ENCODE measurements at places on chromosomes 6 and 20.

DNA sequence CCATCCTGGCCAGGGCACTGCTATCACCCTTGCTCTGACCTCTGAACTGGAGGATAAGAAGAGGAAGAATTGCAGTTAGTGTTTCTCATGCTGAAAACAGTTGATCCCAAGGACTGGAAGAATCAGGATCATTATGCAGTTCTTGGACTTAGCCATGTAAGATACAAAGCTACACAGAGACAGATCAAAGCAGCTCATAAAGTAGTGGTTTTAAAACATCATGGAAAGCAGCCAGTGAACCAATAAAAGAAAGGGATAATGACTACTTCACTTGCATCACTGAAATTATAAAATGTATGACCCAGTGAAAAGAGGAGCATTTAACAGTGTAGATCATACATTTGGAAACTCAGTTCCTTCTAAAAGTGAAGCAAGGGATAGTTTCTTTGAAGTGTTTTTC lies 47.7 kb downstream of the DNAH8 start:
- DNase-seq = no peak

DNA sequence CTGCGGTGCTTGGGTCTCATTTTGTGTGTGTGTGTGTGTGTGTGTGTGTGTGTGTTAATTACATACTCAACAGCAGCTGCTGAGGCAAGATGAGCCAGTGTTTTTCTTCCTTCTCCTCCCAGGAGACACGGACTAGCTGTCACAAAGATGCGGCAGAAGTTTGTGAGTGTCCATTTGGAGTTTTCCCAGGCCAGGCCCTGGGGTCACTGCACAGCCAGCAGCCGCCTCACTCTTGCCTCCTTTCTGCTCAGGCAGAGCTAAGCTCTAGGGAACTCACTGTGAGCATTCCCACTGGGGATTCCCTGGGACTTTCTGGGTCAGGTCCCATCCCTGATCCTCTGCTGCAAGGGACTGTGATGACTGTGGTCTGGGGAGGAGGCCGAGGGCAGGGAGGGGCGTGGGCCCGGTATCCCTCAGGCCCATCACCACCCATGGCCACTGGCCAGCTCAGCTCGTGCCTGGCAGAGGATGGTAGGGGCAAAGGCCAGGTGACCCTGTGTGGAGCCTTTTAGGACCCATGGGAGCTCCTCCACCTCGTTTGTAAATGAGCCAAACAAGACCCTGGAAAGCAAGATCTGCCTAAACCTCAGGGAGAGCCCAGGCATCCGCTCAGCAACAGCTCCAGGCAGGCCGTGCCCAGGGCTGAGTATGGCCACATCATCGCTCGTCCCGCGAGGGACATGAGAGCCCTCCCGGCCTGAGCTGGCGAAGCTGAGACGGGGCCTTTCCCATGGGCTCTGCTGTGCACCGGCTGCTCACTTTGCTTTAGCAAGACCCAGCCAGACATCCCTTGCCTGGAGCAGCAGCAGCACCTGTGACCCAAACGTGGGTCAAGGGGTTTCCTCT lies 102.0 kb downstream of the PSMB1 start:
- no peak for DNase-seq

DNA sequence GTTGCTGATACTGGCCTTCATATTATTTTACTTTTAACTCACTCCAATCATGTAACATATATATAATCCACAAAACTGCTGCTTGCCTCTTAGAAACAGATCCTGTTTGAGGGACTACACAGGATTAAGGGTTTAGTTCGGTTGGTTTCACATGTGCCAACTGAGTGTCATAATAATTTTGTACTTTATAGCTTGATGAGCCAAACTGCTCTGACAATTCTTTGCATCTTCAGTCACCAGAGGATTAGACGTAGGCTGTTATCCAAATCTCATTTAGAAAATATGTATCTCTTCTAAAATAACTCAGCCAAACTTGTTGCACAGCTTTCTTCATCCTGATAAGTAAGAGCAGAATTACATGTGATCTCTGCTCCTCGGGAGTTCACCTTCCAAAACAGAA lies 643.6 kb upstream of the PTCHD4 start:
- DNase-seq = no peak

DNA sequence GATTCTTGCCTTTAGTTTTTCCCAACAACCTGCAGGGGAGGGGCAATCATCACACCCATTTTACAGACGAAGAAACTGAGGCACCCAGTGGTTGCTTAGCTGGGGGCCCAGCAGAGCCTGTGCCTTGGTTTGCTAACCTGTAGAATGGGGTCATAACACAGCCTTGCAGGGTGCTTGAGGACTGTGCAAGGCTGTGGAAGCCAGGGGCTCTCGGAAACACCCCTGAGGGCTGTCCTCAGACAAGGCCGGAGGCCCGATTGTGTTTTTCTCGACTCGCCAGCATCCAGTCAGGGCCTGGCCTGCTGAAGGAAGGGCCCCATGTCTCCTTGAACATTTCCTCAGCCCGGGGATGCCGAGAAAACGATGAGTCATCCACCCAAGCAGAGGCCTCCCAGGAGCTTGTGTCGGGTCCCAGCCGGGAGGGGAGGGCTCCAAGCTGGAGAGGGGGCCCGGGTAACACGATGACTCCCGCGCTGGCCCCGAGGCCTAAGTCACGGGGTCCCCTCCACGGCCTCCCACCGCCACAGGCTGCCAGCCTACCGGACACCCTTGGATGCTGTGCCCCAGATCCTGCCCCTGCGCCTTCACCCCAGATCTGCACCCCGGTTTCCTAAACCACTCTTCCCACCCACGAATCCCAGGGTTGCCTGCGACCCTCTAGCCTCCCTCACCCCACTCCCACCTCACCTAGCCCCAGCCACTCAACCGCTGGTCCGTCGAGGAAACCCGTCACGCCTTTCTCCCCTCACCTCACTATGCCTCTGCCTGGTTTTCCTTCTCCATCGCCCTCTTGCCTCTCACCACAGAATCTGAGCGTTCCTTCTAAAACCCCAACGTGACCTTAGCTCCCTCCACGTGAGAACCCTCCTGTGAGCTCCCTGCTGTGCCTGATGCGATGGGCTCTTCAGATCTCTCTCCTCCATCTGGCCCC lies 10.6 kb downstream of the NOL4L start:
- no peak for DNase-seq

GRCh38 chr20:59676851-59677182 lies 72.5 kb downstream of the PHACTR3 start:
- no peak for DNase-seq

DNA sequence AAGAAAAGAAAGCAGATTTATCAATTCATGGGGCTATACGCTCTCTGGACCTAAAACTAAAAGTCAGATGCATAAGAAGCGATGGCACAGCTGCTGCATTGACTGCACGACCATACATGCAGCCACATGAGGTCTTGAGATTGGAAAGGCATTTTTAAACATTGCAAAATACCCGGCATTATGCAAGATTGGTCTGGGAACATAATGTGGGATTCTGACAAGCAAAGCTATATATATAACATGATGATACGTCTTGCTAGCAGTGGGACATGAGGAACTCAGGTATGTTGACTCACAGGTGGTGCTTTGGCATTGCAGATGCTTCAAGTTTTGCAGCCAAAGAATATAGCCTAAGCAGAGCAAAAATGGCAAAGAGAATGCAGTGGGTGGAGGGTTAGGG lies 55.1 kb downstream of the SAMD3 start:
- DNase-seq = no peak

DNA sequence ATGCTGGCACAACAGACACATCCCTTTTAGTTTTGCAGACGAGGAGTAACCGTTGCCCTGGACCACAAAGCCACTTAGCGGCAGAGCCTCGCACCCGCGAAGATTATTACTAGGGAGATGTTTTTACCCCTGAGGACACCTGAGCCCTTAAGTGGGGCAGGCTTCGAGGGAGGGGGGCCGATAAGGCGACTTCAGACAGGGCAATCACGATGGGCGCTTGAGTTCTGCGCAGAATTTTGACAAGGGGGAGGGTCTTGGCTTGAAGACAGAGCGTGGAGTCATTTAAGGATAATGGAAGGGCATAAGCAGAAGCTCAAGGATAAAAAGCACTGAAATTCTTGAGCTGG lies 650 bp upstream of the TTK start:
- DNase-seq = peak; percentile 9

DNA sequence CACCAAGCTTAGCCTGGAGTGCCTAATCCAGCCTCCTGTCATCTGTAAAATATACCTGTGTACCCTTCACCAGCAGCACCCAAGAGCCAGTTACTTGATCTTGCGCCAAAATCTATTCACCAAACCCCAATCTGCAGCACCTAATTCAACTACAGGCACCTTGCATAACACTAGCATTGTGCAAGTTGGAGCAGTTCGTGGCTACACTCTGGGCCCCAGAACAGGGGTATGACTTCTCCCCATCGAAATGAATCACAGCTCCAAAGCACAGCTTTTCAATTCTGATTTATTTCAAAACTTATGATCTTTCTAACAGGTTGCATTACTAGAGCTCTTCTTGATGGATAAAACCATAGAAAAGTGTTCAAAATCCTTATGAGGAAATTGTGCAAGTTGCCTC lies 100.4 kb upstream of the TCF21 start:
- no peak for DNase-seq

DNA sequence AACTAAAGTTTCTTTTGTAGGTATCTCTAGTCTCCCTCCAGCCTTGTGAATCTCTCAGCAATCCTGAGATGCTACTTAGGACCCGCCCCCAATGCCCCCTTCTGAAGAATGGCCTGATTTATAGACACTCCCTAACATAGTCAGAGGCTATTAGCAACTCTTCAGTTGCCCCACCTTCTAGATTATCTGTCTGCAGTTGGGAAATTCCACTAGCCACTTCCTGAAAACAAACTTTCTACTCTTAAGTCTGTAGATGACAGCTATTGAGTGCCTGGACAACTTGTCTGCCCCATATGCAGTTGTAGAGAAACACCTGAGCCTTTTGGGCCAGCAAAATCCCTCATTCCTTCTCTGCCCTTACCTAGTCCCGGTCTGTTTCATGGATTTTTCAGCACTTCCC lies 188.2 kb upstream of the PREP start:
- DNase-seq = no peak

- no peak for DNase-seq
Observed at GRCh38 chr6:101069191-101069795, 188.2 kb upstream of the ASCC3 start.

DNA sequence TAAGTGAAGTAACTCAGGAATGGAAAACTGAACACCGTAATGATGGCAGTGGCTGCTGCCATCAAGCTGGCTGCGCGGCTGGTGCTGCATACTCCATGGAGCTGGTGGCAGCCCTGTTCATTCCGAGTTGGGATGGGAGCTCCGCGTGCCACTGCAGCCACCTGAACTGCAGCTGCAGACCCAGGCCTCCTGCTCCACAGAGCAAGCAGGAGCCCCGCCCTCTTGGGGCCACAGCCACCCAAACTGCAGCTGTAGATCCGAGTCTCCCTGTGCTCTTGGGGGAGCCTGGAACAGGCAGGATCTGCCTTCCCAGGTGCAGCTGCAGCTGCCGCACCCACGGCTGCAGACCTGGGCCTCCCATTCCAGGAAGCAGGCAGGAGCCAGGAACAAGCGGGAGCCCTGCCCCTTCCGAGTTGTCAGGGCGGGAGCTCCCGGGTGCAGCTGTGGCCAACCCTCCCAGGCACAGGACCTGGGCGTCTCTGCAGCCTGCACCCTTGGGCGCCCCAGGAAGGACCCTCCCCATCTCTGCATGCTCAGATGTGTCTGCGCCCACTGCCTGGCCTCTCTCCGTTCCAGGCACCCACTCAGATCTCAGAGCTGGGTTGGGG lies 120.2 kb downstream of the GMPR start:
- DNase-seq = no peak

- DNase-seq = no peak
Observed at GRCh38 chr6:161673026-161673425, 399.2 kb upstream of the AGPAT4 start.

- no peak for DNase-seq
Observed at GRCh38 chr6:11404081-11404480, 133.5 kb upstream of the TMEM170B start.

DNA sequence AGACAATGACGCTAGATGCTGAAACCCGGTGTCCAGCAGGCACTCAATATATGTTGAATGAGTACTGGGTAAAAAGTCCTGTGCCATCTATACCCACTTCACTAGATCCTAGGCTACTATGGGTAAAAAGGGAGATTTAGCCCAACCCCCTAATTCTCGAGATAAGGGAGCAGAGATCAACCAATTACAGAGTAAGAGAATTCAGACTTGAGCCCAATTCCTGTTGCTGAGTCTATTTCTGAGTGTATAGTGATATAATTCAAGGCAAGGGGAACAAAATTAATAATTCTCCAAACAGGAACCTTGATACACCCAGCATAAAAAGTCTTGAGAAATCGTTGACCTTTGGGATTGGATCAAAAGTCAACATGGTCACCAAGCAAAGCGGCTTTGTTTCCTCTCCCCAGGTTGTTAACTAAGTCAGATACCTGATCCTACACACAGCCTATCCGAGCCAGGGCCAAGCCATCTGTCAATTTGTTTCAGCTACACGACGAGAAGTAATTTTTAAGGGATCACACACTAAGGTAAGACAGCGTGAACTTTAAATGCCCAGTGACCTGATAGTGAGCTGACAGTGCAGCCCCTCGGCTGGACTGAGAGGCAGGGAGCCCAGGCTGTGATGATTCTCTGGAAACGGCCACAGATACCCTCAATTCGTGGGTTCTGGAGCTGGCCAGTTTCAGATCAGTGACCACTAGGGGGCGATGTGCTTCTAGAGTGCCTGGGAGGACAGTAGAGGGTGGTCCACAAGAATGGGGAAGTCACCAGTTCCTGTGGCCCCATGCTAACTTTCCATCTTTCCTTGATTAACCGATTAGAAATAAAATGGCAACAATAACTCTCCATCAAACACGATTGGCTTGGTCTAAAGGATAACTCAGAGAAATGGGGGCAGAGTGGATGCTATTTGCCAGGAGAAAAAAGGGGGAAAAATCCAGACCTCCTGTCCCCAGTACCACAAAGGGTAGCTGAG lies 46.2 kb downstream of the SLC22A23 start:
- peak; percentile 14 for DNase-seq

GRCh38 chr6:102417368-102417998 lies 1024.0 kb downstream of the GRIK2 start:
- no peak for DNase-seq

- DNase-seq = peak; percentile 38
Observed at GRCh38 chr20:46013829-46014516, 5.3 kb downstream of the MMP9 start.

DNA sequence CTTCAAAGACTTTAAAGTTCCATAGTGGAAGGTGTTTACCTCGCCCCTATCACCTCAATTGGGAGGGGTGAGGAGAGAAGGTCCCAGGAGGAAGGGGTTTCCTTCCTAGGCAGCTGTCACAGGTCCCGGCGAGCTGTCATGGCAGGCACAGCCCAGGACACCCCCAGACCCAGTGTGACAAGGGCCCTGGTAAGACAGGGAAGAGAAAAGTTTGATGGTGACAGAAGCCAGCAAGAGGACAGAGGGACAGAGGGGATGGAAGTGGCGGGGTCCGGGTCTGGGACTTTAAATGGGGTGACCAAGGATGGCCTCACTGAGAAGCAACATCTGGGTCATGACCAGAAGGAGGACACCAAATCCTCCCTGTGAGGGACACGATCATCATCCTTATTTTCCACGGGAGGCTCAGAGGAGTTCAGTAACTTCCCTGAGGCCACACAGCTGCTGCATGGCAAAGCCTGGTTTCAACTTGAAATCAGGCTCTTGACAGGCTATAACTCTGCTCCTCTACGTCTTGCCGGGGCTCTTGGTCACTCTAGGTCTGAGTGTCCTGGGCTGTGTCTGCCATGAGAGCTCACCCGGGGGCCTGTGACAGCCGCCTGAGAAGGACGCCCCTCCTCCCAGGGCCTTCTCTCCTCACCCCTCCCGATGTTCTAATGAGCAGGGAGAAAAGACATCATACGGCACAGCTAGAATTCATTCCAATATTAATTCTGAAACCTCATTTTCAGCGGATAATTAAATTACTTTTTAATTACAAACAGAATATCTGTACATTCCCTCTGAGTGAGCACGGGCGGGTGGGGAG lies 222.2 kb downstream of the PREX1 start:
- no peak for DNase-seq

All from stimulated activated CD8-positive, alpha-beta memory T cell treated with anti-CD3 and anti-CD28 coated beads, Interleukin-7, amount 100 ng/mL, for 1 hour (primary cell).